ENCODE measurements at places on chromosomes 2 and 18.

DNA sequence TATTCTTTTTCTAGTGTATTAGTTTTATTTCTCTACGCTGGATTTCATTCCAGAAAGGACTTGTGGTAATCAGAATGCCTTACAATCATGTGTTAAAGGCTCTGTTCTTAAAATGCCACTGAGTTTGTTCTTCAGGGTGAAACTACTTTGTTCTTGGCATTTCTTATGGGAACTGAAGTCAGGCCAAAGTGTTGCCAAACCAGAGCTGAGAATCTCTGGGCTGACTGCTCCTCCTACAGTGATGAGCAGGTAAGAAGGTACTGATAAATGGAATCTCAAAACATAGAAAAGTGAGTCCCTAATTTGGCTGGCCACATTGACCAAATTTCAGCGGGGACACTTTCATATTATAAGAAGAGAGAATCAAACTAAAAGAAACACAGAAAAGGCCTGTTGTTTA, 55.1 kb upstream of the ZNF397 start:
- peak; percentile 25 for DNase-seq

- no peak for DNase-seq
These were observed 126.4 kb upstream of the MGAT5 start for GRCh38 chr2:134127496-134127895.

DNA sequence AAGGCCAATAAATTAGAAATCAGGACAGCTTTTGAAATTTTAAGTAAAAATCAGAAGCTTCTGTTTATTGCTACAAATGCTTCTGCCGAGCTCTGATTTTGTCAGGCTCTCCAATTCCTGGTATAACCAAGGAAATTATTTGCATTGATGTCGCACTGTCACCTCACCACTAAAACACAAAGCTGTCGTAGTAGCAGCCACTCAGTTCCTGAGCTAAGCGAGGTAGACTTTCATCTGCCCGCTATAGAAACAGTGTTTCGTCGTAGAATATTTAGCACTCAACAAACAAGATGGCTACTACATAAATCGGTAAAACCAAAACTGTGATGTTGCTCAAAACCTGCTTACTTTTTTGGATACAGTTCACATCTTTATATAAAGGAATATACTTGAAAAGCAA, 141.3 kb upstream of the FOSL2 start:
- no peak for DNase-seq

DNA sequence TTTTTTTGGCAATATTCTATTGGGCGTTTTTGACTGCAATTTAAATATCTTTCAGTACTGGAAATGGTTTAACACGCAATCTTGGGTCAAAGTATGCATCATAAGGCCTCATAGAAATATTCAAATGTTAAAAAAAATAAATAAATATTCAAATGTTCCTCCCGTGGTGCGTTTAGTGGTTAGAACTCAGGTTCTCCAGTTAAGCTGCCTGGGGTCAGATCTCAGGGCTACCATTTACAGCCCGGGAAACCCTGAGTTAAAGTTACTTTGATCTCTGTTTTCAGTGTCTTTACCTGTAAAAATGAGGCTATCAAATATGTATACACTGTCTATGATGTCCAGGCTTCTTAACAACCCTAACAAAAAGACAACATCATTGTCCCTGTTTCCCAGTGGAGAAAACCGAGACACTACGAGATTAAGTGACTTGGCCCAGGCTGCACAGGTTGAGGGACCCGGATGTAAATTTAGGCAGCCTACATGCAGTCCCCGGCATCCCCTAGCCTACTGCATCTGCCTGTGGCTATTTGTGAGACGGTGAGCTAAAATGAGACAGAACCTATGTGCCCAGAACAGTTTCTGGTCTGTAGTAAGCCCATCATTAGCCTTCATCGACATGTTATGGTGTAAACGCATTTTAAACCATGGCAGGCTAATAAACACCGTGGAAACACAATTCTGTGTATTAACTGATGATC, 1.7 kb downstream of the FHL2 start:
- DNase-seq, result peak; percentile 61

DNA sequence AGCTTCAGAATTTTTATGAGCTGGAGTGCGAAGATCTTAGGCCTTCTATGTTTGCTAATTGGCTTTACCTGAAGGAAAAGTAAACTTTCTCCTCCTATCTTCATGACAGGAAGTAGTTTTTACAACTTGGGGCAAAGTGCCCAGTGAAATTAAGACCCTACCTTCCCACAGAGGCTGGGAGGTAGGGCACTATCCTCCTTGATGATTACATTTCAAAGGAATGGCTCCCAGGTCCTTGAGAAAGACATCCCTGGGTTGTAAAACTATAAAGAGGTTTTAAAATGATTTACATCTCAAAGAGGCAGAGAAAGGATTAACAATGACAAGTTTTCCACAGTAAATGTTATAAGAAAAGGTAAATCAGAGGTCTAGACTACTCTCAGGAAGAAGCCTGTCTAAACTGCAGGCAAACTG, 155.8 kb downstream of the CDH7 start:
- DNase-seq, result no peak

- no peak for DNase-seq
These were observed 463.5 kb downstream of the MTX2 start for GRCh38 chr2:176732780-176733179.

GRCh38 chr2:168642873-168643272, 159.6 kb upstream of the NOSTRIN start:
- no peak for DNase-seq

GRCh38 chr2:98378196-98378595, 31.9 kb downstream of the CNGA3 start:
- no peak for DNase-seq

DNA sequence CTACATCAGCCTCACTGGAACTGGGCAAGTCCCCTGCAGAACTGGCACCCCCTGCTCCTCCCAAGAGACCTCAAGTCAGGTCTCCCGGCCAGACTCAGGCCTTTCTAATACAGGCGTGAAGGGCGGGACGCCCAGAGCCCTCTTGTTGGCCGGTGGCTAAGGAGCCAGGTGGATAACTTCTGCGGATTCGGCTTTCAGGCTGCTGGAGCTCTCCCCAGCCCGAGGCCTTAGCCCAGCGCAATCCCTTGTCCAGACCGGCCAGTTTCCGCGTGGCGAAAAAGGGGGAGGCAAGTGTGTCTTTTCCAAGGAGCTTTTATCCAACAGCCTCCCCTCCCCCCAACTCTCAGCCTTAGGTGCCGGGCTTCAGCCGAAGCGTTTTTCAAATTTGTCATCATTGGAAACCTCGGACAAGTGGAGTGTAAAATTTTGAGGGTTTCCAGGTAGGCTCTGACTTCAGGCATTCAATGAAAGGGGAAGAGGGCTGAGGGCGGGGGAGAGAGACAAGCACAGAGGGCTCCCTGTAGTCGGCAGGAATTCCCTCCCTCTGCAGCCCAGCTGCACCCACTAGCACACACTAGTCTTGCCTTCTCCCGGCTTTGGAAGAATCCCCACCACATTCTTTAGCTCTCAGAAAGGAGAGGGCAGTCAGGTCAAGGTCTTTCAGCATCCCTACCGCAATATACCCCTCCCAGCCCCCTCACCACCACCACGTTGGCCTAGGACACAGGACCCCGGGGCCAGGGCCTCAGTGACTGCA, 9.5 kb upstream of the SATB2 start:
- DNase-seq, result no peak

- no peak for DNase-seq
These were observed 271.4 kb upstream of the SMIM21 start for GRCh38 chr18:75698861-75699260.

DNA sequence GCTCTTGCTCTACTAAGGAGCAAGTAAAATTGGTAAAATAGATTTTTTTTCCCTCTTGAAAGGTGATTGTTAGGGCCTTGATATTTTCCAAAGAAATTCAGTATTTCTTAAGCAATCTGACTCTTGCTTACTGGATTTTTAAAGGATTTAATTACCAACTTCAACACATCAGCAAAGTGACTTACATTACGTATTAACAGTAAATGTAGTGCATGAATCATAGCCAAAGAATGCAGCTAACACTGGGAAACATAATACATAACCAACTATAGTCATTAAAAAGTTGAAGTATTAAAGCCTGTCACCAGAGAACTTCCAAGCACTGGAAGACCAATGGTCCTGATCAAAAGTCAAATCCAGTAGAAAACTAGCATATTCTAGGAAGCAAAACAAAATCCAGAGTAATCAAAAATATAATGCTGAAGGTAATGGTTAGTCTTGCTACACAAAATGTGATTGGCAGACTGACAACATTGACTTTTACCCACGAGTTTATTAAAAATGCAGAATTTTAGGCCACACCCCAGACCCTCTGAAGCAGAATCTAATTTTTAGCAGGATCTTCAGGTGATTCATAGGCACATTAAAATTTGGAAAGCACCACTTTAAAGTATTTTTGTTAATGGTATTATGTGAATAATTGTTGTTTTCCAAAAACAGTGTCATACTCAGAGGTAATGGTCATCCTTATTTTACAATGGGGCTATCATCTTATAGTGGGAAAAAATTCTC, 31.8 kb upstream of the CAVIN2 start:
- peak; percentile 90 for DNase-seq

DNA sequence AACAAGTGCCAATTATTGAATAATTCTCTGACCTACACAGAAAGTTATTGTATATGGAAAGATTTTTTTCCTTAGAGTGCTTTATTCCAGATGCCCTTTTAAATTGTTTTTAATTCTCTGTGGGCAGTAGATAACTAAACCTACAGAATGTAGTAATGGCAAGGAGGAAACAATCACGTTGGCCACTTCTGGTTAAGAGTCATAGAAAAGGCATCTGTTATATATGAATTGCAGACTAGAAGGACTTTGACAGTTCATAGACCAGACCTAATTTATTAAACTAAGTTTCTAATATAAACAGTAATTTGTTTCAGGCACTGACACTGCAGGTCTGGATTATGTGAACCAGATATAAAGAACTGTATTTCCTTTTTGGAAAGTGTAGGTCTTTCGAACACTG, 607.5 kb downstream of the PLCL1 start:
- no peak for DNase-seq
